ENCODE measurements at places on chromosomes 12 and 14.
A peak's percentile ranks its signal among the peaks of the same experiment; 100 is the strongest.

DNA sequence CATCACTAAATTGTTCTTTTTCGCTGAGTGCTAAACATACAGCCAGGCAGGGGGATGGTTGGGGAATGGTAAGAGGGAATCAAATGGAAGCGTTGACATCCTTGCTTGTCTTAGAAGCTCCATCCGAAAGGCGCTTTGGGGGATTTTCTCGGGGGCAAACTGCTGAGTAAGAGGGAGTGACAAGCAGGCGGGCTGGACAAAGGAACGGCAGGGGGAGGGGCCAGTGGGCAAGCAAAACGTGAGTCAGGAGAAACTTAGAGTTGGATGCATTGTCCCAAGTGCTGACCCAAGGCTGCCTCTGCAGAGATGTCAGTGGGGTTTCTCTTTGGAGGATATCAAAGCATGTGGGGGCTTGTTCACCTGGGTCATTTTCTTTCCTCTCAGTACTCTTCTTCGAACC is 480.5 kb downstream of the VRK1 start:
- DNase-seq, result no peak

DNA sequence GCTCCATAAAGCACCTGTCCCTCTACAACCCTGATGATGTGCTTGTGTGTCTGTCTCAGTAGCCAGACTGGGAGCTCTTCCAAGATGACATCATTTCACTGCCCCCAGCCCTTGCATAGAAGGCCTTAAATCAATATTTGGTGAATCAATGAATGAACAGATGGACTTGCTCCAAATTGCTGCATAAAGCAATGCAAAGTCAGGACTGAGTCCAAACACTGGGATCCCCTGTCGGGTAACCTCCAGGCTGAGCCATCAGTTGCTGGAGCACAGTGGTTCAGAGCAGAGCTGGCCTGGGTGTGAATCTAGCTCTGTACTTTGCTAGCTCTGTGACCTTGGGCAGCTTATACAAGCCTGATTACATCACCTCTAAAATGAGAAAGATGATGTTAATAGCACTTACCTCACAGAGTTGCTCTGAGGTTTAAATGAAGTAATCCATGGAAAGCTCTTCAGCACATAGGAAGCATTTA is 120.3 kb upstream of the VASH1 start:
- DNase-seq, result no peak

DNA sequence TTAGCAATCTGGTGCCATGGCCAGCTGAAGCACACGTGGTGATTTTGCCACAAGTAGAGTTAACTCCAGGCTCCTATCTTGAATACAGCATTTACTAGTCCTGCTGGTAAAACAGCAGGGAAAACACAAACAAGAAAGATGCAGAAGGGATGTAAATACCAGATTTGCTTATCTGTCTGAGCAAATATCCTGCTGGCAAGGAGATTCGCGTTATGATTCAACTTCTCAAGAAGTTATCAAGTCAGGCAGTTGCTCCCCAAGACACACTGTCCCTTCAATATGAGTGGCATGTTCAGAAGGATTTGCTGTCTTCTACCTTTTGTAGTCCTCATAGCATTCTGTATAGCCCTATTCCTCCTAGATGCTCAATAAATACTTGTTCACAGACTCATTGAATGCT is 171.2 kb upstream of the EGLN3 start:
- no peak for DNase-seq

GRCh38 chr12:108691998-108692808 is 39.1 kb downstream of the CORO1C start:
- peak; percentile 37 for DNase-seq

DNA sequence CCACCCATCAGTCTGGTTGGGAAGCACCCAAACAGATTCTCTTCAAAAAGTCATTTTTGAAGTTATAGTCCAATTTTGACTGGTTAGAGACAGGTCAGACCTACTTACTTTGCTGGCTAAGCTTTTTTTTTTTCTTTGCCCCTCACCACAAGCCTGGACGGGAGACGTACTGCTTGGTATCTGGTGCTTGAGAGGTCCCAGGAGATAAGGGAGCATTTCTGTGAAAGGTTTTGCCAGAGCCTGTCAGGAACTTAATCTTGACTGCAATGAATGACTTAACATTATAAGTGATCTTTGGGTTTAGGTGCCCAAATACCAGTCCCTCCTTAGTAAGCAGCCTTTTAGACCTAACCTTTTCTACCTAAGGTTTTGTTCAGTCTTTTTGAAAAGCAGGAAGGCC is 6.3 kb downstream of the MTHFD1 start:
- no peak for DNase-seq

Measured in astrocyte (in vitro differentiated cells and primary cell).